Osteoblast (primary cell): ENCODE measurements at places on chromosomes 12 and 14. TPM values are rescaled to one million over a fixed set of nuclear protein-coding genes. Genes with fewer than 3 reads are reported as not detected.
A peak's percentile ranks its signal among the peaks of the same experiment; 100 is the strongest.

Gene PRKD1
- 21.8 and 28.6 TPM in 2 replicates for total RNA-seq

Gene GPR84
- 0.36 TPM in 1 of 2 replicates, not detected in the other for total RNA-seq

DNA sequence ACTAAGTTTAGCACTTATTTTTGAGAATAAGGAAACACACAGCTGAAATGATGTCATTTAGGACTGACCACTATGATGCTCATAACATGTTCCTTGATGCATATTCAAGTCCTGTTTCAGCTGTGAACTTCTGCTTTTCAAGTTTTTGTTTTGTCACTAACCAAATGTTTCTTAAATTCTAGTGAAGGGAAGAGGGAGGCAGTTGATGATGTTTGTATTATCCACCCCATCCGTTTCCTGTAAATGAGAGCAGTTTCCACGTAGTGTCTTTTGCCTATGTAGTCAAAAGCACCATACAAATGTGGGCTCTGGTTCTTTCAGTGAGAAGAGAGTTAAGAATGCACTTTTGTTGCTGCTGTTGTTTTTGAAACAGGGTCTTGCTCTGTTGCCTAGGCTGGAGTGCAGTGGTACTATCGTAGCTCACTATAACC, 491.8 kb downstream of the PCNX1 start:
- no peak overlapping the region for H3K4me3 ChIP-seq
- H3K27me3 ChIP-seq = no peaks in the 10 kb centered on the region
- H3K27ac ChIP-seq = peak overlapping the region; percentile 20
- no peak for DNase-seq
- peaks cover 35% of the 10 kb centered on the region for H3K4me1 ChIP-seq

DNA sequence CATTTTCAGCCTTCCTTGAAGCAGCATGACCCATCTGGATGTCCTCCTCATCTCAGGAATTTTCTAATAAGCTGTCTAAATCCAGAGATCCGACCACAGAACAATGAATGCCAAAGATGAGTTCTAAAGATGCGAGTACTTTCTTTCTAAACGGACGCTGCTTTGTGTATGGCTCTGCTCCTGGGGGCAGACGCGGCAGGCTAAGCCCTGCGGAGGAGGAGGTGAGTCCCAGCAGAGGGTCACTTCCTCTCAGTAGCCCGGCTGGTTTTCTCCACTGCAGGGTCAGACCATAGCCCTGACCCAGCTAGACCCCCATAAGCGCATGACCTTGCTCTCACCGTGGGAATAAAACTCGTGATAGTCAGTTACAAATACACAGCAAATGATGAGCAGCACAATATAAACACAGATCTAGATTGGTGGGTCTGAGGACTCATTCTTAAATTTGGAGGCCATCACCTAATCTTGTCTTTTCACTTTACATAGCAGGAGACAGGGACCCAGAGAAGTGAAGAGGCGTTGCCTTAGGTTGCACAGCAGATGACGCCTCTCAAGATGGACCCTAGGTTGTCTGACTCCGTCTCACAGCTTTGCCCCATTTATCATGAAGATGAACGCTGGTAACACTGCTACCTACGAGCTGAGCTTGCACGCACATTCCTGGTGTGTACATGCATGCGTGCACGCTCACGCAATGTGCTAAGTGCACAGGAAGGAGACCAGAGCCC, 16.6 kb downstream of the SSH1 start:
- H3K36me3 ChIP-seq = peaks cover 53% of the 10 kb centered on the region
- H3K4me3 ChIP-seq = no peak overlapping the region
- H3K27me3 ChIP-seq = no peaks in the 10 kb centered on the region
- peaks cover 56% of the 10 kb centered on the region for H3K4me1 ChIP-seq

- H3K4me1 ChIP-seq = peaks cover 6% of the 10 kb centered on the region
- no peaks in the 10 kb centered on the region for H3K27me3 ChIP-seq
These were observed 226.9 kb downstream of the CRADD start for GRCh38 chr12:93904124-93904523.
